SHP77 (cell line): ENCODE measurements at places on chromosomes 5 and 9.
A peak's percentile ranks its signal among the peaks of the same experiment; 100 is the strongest.

- no peak for DNase-seq
Observed at GRCh38 chr5:135048286-135048685, 14.3 kb upstream of the PITX1 start.

DNA sequence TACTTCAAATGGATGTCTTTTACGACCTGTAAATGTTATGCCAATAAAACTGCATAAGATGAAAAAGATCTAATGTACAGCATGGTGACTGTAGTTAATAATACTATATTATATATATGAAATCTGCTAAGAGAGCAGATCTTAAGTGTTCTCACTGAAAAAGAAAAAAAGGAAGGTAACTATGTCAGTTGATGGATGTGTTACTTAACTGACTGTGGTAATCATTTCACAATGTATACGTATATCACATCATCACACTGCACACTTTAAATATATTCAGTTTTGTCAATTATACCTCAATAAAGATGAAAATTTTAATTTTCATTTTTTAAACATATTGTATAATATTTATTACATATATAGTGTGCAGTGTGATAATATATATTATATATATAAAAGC lies 31.9 kb downstream of the THBS4 start:
- no peak for DNase-seq

GRCh38 chr5:180670586-180671359 lies 21.4 kb upstream of the FLT4 start:
- peak; percentile 64 for DNase-seq

- no peak for DNase-seq
Observed at GRCh38 chr5:173411791-173412555, 83.8 kb upstream of the STC2 start.

- DNase-seq = no peak
Observed at GRCh38 chr5:4906786-4907185, 233.3 kb upstream of the ADAMTS16 start.

DNA sequence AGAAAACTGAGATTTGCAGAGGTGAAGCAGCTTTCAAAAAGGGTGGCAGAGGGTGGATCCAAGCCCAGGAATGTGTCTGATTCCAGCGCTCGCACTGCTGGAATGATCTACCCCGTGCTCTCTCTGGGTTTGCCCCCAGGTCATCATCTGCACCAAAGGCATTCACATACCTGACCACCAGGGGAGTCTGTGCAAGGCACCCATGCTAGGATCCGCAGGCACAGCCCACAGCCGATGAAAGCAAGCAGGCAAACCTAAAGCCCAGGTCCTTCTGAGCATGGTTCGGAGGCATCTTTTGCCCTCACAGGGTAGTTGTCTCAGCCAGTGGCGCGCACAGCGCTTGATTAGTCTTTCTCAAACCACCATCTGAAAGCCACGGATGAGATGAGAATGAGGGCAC lies 56.6 kb downstream of the TEK start:
- no peak for DNase-seq

DNA sequence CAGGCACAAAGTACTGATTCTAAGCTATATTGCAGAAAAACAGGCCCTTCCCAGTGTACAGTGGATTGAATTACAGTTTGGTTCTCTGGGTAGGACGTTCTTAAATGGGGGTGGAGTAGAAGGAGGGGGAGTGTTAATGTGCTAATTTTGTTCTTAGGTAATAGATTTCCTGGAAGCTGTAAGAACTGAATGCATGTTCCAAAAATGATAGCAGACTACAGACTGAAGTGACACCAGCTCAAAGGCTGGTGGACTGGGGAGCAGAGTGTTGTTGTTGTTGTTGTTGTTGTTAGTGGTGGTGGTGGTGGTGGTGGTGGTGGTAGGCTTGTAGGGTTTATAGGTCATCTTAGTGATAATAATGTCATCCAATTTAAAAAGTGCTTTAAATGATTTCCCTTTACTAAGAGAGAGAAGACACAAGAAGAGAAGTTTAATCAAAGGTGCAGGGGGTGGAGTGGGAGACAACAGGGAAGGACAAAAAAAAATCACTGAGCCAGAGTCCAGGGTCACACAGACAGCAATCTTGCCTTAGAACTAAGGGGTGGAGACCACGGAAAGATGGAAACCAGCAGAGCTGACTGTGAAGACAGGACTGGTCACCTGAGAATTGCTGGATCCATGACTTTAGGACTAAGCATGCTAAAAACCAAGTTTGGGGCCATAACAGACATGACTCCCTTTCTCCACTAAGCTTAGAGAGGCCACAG lies 27.0 kb downstream of the TTLL11 start:
- DNase-seq = no peak

GRCh38 chr9:95901506-95901905 lies 26.0 kb downstream of the ERCC6L2 start:
- no peak for DNase-seq

DNA sequence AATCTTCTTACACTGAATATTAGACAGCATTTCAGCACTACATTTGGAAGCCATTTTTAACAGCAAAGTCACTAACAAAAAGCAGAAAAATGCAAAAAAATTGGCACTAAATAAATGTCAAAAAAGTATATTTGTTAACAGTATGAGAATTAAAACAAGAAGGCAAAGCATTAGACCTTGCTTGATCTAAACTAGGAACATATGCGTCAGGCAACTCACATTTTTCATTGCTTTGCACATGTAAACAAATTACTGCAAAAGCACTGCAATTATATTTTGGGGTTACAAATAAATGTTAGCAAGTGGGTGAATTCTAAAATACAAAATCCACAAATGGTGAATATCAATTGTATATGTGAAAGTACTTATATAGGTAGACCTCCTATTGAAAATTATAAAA lies 49.0 kb upstream of the RAPGEF6 start:
- no peak for DNase-seq

DNA sequence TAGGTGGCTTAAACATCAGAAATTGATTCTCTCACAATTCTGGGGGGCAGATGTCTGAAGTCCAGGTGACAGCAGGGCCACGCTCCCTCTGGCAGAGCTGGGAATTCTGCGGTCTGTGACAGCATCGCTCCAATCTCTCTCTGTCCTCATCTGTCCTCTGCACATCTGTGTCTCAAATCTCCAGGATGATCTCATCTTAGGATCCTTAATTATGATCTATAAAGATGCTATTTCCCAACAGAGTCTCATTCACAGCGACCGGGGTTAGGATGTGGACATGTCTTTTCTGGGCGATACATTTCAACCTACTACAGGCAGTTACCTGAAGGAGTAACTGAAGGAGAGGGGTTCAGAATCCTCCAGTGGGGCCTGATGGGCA lies 31.4 kb downstream of the ANKRD33B start:
- DNase-seq = no peak

- DNase-seq = no peak
Observed at GRCh38 chr9:125650271-125650737, 56.7 kb downstream of the MAPKAP1 start.

DNA sequence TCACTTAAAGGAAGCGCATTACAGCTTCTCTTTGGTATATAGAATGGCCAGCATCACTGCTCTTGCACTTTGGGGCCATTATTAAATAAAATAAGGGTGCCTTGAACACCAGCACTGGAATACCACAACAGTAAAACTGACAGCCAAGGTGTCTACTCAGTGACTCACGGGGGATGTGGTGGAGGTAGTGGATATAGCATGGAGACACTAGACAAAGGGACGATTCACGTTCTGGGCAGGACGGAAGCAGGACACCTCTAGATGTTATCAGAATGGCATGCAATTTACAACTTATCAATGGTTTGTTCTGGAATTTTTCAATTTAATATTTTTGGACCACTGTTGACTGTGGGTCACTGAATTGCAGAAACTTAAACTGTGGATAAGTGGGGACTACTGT lies 32.9 kb upstream of the PDE8B start:
- DNase-seq = no peak

- no peak for DNase-seq
Observed at GRCh38 chr5:91061946-91062562, 321.1 kb downstream of the ARRDC3 start.

GRCh38 chr9:102461156-102461819 lies 533.8 kb upstream of the CYLC2 start:
- DNase-seq = no peak
